ENCODE measurements at places on chromosomes 3 and 15.

DNA sequence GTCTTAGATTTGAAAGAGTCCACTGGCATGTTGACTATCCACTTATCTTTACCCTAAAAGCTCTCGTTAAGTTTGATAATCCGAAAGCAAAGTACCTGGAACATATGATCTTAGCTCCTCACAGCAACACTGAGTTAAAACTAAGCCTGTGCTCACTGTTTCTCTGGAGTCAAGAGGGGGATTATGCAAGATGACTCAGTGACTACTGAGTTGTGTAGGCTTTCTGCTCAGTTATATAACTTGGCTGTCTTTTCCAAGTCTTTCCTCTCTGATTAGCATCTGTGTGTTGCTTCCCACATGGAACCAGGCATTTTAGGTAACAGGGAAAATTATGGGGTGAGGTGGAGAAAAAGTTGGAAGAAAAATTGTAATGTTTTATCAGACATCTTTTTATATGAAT is 31.2 kb upstream of the MYO5C start:
- no peak for DNase-seq

GRCh38 chr3:146502887-146503460 is 33.6 kb upstream of the PLSCR2 start:
- DNase-seq = no peak

DNA sequence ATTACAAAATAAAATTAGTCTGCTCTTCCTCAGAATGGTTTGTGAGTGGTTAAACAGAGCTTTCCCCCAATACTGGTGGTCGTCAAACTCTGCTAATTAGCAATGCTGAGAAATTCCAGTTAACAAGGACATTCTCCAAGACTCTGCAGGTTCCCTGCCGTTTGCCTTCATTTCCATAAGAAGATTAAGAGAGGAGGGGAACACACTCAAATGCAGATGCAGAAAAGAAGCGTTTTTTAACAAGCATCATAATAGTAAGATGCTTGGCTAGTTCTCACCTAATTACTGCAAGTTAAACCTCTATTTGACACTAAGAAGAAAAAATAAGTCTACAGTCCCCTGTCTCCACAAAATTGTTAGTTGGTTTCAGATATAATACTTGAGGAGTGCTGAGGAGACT is 3.7 kb upstream of the SOX2 start:
- DNase-seq = no peak

GRCh38 chr15:76333720-76334437 is 2.7 kb upstream of the ISL2 start:
- no peak for DNase-seq

DNA sequence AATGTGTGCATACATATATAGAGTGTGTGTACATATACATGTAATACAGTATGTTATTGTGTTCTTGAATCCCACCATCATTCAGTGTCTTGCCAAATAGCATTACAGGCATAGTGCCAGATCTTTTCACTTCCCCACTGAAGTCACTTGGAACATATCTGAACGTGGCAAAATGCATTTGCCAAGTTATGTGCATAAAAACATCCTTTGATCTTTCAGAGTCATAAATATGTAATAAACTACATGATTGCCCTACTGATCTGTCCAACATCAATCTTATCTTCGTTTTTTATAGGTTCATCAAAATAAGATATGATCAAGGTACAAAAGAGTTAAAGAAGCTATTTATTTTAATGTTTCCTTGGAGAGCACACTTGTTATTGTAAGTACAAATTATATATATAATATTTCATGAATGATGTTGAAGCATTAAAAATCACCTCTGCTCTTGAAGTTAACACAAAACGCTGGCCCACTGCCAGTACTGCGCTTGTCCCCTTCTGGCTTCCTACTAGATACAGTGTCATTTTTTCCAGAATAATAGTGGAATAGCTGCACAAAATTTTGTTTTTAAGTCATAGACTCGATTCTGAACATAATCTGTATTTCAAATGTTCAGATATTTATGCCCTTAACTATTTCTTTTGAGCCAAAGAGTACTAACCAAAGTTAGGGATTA is 549.5 kb upstream of the ARRDC4 start:
- DNase-seq = no peak

GRCh38 chr3:157134620-157135191 is 25.2 kb downstream of the CCNL1 start:
- DNase-seq = no peak

GRCh38 chr3:96970211-96970610 is 155.8 kb downstream of the EPHA6 start:
- no peak for DNase-seq

DNA sequence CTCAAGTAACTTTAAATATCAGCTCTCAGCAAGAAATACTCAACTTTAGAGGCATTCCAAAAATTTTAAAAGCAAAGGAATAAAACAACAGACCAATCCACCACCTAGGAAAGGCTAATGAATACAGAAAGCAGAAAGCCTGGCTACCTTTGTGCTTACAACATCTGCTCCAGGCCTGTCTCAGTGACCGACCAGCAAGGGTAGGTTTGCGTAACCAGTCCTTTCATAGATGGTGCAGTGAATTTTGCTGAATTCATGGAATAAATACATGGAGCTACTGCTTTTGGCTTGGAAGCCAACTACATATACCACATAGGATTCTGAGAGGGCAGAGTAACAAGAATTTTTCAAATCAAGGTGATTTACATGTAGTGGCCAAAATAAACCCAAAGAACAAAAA is 27.2 kb downstream of the ETV5 start:
- no peak for DNase-seq

All from stimulated activated CD4-positive, alpha-beta T cell treated with anti-CD3 and anti-CD28 coated beads, Interleukin-12 subunit alpha, Interleukin-12 subunit beta, amount 100 ng/mL, for 48 hours (primary cell).